ENCODE measurements at places on chromosomes 3 and 15.

DNA sequence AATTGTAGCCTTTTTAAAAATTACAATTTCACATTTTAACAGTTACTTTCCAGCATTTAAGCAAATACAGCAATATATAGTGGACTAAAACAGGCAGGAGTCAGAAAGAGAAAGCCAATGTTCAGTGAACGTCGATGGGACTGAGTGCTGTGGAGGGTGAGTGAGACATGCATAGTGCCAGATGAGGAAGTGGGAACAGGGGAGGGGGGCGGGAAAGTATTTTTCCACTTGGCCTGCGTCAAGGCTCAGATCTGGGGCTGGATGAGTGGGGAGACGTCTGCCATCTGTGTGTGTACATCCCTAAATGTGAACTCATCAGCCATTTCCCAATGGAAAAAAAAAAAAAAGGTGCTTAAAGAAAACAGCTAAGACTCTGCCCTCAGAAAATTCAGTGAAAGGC is 19.2 kb upstream of the RAD18 start:
- DNase-seq: no peak

- DNase-seq: no peak
Measured at GRCh38 chr3:64870876-64871646, 183.3 kb upstream of the ADAMTS9 start.

DNA sequence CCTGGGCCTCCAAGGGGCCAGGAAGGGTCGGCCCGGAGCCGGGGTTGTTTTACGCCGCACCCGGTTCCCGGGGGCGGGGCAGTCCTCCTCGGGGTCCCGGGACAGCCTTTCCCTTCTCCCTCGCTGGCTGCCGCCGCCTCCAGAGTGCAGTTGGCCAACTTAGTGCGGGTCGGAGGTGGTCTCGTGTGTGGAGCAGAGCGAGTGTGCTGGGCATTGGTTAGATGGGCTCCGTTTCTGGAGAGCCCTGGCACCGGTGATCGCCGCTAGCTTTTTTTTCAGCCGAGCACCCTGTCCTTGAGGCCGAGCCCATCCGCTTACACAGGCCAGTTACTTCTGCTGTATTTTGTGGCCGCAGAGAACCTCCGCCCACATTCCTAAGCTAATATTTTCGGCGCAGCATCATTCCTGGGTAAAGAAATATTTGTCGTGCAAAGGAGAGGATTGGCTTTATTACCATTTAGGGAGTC is 585 bp downstream of the KIF23 start:
- DNase-seq: peak; percentile 19

- DNase-seq: no peak
Measured at GRCh38 chr15:91679447-91679846, 174.1 kb upstream of the SLCO3A1 start.

GRCh38 chr15:99604865-99605264 is 39.1 kb downstream of the MEF2A start:
- no peak for DNase-seq

DNA sequence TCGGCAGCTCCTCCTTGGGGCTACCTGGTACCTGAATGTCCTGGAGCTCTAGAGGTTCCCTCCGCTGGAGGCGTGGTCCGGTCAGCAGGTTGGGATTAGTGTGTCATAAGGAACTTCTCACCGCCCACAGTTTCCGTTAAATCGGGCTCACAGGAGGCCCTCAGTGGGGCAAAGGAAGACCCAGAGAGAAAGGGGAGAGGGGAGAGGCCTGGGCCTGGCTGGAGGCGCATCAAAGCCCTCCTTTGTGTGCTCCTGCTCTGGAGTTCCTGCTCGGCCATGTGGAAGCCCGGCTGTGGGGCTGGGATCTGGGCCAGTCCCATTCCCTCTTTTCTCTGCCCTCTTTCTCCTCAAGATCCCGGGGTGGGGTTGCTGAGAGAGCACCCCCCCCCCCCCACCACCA is at the start of gene RLBP1:
RLBP1 (minus strand) TSS at position 37 of the 400 bp plus-strand sequence. CDS start 2,604 bp downstream, outside the sequence.
- no peak for DNase-seq

Data from WERI-Rb-1 (cell line).